ENCODE measurements at places on chromosomes 11 and 22.

GRCh38 chr22:47401592-47401898 is 639.1 kb downstream of the TBC1D22A start:
- no peak for DNase-seq

DNA sequence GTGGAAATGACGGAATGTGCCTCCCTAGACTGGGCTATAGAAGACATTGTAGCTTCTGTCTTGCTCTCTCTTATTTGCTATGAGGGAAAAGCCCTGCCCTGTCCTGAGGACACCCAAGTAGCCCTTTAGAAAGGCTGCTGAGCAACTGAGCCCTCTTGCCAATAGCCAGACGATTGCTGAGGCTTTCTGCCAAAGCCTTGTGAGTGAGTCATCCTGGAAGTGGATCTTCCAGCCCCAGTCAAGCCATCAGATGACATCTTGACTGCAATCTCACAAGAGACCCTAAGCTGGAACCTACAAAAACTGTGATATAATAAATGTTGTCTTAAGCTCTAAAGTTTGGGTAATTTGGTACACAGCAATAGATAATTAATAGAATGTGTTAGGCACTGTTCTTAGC is 3.9 kb upstream of the TRAF6 start:
- DNase-seq, result no peak

DNA sequence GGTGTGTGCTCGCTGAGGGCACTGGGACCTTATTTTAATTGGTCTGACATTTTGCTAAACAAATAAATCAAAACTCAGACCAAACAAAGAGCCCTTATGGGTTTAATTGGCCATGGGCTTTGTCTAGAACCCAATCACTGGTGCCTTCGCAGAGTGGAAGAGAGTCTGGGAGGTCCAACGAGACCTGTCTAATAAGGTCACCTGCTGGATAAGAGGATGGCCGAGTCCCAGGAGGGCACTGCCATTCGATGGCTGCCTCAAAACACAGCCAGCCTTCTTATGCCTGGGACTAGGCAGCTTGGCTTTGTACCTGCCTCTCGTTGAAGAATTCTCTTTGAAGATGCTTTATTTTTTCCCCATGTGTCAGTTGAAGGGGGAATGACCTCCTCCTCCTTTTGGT is 171.1 kb downstream of the CEP164 start:
- no peak for DNase-seq

DNA sequence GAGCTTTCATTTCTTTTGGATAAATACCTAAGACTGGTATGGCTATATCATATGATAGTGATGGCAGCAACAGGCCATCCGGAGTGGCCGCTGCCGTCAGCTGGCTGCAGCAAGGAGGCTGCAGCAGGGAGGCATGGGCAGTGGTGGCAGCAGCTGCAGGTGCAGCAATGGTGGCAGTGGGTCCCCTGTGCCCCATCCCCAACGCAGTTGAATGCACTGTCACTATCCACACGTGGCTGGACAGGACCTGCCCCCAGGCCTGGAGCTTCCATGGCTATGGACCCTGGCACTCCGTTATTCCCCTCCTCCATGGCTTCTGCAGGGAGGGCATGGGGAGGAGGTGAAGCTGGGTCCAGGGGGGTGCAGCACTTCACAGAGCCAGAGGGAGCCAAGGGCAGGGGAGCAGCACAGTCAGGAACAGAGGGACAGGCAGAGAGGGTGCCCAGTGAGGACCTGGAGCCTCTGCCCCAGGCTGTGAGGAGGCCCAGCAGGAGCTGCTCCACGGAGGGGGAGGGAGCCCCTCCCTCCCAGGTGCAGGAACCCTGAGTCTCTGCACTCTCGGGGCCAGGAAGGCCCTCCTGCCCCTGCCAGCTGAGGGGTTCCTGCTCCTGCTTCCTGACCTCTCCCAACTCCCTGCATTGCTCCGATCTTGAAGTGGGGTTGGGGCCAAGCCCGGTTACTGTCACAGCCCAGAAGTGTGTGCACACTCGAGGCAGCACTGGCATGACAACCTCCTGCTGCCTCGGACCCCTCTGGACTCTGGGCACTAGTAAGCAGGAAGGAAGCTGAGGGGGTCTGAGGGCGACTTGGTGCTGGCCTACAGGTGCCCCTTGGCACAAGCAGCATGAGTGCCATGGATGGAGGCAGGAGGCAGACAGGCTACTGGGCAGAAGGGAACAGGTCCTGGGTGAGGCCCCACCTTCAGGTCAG is 466.3 kb downstream of the GUCY1A2 start:
- DNase-seq, result no peak

GRCh38 chr11:29166306-29166705 is 850.5 kb downstream of the KCNA4 start:
- no peak for DNase-seq

DNA sequence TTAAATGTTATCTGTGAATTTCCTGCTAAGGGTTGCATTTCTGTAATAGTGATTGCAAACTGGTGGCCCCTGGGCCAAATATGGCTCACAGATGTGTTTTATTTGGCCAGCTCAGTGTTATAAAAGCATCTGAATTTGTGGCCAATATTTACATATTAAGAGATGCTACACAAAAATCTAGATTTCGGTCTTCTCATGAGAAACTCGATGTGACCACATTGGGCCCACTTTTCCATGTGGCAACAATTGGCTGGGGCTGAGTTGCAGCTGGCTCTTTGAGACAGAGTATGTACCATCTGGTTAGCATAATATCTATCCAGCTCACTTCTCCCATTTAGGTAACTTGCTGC is 244.5 kb upstream of the POU2AF2 start:
- no peak for DNase-seq

DNA sequence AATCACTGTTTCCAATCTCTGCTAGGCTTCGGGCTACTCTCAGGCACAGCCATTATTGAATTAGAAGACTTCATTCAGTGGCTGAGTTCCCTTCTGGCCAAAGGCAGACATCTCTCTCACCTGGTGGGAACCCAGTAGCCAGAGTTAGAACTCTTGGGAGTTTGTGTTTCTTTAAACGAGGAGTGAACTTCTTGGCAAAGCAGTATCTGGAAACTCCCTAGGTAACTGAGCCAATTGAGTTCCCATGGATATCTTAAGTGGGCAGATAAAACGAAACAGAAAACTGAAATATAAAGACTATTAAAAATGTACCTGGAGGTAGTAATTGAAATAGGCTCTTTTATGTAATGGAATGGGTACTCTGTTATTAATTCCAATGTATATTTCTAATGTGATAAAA is 125.6 kb downstream of the NELL1 start:
- no peak for DNase-seq
